ENCODE measurements at places on chromosomes 1 and 21.

GRCh38 chr1:88276163-88276562, 407.9 kb upstream of the PKN2 start:
- no peak for DNase-seq

DNA sequence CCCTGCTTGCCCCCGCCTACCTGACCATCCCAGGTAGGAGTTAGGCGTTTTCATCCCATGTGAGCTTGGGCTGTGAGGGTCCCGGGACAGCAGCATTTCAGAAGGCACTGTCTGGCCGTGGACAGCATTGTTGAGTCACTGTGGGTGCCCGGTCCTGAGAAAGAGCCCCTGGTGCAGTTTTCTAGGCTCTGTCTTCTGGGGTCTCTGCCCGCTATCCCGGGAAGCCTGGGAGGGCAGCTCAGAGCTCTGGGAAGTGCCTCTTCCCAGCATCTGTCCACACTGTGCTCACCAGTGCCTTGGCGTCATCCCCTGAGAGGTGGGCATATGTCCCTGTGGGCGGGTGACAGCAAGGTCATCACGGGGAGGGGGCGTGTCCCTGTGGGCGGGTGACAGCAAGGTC, 11.4 kb upstream of the ZNF669 start:
- DNase-seq, result no peak

GRCh38 chr1:172069534-172069933, 228.2 kb downstream of the DNM3 start:
- DNase-seq, result no peak

DNA sequence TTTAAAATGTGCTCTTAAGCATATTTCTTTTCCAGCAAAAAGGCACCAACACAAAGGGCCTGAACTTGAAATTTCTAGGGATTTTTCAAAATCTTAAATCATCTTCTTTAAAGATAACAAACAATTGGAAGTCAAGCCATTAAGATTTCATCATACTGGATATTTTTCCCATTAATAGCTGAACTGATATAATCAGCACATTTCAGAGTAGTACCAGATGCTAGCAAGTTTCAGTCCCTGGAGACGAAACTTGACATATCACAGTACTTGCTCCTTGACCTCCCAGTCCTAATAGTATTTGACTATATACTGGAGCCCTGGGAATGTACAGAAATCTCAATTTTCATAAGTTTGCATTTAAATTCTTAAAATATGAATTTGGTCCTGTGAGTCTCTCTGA, 10.2 kb upstream of the CDC7 start:
- no peak for DNase-seq

Measured in activated CD8-positive, alpha-beta memory T cell treated with anti-CD3 and anti-CD28 coated beads, Interleukin-2, amount 50 U/mL, for 4 hours (primary cell).